Lung microvascular endothelial cell (primary cell): ENCODE measurements at places on chromosomes 1 and 21. TPM values are rescaled to one million over a fixed set of nuclear protein-coding genes. Genes with fewer than 3 reads are reported as not detected.

- peak; percentile 14 for DNase-seq
Observed at GRCh38 chr1:59017501-59018231, 233.8 kb upstream of the JUN start.

DNA sequence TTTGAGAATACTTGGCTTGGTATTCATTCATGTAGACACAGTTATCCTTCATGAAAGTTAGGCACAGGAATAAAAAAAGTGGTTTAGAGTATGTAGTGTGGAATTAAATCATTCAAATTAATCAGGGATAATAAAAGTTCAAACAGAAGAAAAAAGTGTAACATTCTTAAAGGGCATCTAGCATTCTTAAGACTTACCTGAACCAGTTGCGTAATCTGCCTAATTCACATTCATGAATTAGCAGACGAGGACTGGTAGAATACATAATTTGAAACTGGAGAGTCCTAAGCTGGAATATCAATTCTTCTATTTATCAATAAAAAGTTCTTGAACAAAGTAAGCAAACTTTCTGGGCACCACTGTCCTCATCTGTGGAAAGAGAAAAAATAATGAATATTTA lies 157.0 kb upstream of the DEPDC1 start:
- no peak for DNase-seq

- no peak for DNase-seq
Observed at GRCh38 chr1:182702826-182703524, 18.6 kb upstream of the RGS8 start.

Gene SLC37A1
- 8.3 and 13.3 TPM in 2 replicates for total RNA-seq

- no peak for DNase-seq
Observed at GRCh38 chr1:147565189-147565980, 24.1 kb downstream of the BCL9 start.

Gene TPRG1L
- total RNA-seq: 26.2 and 28.6 TPM in 2 replicates

Gene CRYAA
- not detected in 2 replicates for total RNA-seq
